ENCODE measurements at places on chromosomes 2 and 18.

- no peak for DNase-seq
Observed at GRCh38 chr2:190649798-190650390, 1.0 kb downstream of the NAB1 start.

- DNase-seq, result no peak
Observed at GRCh38 chr2:235688511-235689426, 194.9 kb downstream of the AGAP1 start.

DNA sequence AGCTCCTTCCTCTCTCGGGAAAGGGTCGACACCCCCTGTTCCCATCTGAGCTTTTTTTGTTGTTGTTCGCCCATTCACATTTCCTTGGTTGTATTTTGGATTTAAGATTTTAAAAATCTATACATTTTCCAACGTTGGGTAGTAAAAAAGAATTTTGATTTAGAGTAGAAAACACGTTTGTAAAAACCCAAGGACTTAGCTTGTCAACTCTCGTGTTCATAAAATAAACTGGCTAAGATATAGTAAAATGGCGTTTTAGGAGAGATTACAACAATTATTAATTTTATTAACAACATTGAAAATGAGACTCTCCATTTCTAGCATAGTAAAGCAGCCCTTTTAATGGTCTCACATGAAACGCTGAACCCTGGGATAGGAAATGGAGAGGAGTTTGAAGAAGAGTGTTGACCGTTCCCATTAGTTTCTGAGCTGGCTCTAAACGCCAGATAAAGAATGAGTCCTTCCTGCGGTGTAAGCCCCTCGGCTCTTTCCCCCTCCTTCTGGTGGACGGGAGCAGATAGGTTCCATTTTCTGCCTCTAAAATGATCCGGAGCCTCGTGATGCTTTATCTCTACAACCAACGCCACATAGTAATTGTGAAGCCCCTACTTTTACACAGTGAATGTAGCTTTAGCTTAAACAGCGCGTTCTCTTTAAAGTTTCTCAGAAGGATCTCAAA is 24.0 kb upstream of the ZNF516 start:
- no peak for DNase-seq

GRCh38 chr2:230687498-230687897 is 25.1 kb upstream of the CAB39 start:
- no peak for DNase-seq

GRCh38 chr2:180449171-180449915 is 442.2 kb upstream of the CWC22 start:
- DNase-seq, result no peak

DNA sequence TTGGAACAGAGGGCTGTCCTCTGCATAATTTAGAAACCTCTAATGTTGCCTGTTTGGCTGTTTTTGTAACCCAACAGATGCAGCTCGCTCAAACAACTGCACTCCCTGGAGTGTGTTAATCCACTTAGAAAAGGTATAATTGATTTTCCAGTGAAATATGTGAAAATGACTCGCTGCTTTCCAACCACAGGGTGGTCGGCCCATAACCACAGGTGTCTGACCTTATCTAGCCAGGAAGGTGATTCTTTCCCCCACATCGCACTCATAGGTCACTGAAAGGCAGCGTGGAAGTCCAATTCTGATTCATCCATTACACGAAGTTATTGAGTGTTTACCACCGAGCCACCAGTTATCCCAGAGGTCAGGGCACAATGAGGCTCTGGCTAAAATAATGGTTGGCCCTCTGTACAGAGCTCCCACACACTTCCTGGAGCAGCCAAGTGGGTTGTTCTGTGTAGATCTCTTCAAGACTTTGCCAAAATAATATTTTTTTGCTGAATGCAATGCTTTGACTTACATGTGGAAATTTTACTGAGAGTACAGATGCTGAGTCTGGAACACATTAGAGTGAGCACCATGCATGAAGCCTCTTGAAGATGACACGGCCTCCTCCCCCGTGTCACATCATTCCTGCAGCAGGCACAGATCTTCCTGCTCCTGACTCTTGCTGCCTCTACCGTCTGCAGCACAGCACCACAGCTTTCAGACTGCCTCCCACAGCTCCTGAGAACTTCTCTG is 396.2 kb downstream of the ZNF516 start:
- DNase-seq, result no peak

- no peak for DNase-seq
Observed at GRCh38 chr18:23619388-23619881, 33.1 kb upstream of the NPC1 start.

DNA sequence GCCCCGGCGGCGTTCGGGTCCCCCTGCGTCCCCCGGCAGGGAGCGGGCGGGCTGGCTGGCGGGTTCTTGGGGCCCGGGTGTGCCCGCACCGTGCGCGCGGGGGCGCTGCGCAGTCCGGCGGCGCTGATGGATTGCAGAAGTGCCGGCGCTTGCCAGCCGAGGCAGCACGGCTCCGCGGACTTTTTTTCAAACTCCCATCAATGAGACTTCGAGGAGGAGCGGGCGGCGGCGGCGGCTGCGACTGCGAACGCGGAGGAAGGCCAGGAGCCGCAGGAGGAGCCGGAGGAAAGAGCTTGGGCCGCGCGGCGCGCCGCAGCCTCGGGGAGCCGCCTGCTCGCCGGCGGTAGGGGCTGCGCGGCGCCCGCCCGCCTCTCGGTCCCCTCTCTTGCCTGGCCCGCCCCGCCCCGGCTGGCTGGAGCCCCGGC is at the start of gene GLI2:
Gene GLI2 (plus strand): TSS at position 123 of the 425 bp plus-strand sequence. CDS start 61,453 bp downstream, outside the sequence.
- no peak for DNase-seq

DNA sequence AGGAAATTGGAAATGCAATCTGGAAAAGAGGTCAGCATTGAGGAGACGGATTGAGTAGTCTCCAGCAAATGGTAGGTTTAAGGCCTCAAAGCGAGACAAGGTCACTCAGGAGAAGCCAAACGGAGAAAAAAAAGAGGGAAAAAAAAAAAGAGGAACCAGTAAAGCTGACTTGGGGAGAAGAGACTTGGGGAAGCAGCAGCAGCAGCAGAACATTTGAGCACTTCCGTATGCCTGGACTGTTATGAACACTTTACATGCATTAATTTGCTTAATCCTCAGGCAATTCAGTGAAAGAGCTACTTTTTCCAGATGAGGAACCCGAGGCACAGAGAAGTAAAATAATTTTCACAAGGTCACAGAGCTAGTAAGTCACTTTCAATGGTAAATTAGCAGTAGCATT is 81.3 kb downstream of the OSBPL6 start:
- DNase-seq, result no peak

- no peak for DNase-seq
Observed at GRCh38 chr2:137674991-137675390, 289.3 kb upstream of the HNMT start.

- no peak for DNase-seq
Observed at GRCh38 chr2:203659331-203660049, 46.9 kb upstream of the CD28 start.

- no peak for DNase-seq
Observed at GRCh38 chr2:735670-736218, 58.5 kb upstream of the TMEM18 start.

- DNase-seq, result no peak
Observed at GRCh38 chr2:148102641-148103040, 81.8 kb downstream of the MBD5 start.
